ENCODE measurements at places on chromosomes 6 and 20.

DNA sequence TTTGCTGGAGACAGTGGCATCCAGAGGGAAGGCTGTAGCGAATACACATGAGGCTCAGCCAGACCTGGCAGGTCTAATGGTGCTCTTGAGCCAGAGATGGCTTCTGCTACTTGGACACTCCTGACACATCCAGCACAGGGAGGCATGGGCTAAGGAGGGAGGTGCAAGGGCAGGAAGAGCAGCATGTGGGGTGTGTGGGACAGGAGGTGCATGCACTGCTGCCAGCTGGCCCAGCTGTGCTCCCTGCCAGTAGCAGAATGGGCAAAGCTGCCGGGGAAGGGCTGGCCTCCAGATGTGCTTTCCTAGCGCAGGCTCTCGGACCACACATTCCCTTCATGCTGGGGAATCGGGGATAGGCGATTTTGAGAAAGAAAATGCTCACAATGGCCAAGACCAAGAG is 309.2 kb downstream of the CDC5L start:
- no peak for DNase-seq

DNA sequence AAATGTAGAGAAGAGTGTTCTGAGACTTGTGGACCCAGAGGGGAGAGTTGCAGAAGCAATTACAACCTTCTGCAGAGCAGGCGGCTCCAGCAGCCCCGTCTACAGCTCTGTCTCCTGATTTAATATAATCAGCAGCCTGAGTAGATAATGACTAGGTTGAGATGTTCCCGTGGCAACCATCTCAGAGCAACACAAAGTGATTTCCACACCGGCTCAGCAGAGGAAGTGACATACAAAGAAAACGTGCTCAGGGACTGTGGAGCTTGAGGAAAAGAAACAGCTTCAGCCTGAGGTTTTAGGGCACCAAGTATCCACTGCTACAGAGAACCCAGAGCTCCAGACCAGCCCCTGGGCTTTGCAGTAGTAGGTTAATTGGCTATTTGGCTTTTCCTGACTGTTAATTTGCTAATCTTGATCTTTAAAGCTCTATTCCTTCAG is 136.4 kb downstream of the MTFR2 start:
- DNase-seq, result no peak

DNA sequence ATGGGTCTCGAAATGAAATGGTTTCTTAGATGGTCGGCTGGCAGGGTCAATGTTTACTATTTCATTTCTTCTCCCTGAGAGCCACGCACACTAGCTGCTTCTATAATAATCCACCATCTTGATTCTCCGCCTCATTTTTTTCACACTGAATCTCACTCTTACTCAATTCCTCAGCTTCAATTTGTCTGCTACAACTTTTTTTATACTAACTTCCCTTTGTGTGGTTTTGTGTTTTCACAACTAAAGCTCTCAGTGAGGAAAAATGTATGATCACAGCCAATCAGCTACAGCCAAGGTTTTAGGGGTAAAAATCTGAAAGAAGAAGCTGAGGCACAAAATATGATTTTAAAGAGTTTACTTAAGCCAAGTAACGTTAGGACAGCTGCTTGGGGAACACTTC is 1309.4 kb downstream of the EPHA7 start:
- no peak for DNase-seq

- no peak for DNase-seq
Measured at GRCh38 chr6:22057962-22058361, 238.9 kb downstream of the PRL start.

GRCh38 chr6:46925563-46926253 is 4.0 kb upstream of the ADGRF5 start:
- DNase-seq, result no peak

DNA sequence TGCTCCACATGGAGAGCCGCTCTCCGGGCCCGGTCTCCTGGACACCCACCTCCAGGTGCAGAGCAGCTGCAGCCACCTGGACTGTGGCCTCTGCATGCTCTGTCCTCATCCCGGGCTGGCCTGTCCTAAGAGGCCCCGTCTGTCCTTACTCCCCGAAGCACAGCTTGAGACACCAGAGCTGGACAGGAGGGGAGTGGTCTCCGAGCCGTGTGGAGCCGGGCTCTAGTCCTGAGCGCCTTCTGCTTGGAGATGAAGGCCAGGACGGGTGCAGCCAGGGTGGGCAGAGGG is 6.7 kb upstream of the NTSR1 start:
- no peak for DNase-seq

DNA sequence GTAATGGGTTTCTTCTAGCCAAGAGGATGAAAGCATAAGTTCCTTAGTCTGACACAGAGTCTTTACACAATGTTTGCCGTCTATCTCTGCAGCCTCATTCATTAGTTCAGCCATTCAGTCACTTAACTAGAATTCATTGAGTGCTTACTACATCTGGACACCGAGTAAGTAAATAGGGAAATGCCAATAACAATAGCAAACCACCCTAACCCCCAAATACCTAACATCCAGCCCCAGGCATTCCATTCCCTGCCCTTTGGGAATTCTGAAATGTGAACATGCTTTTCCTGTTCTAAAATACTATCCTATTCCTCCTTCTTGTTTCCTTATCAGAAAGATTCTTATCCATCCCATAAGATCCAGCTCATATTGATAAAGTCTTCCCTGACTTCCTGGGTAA is 277.6 kb upstream of the RNF217 start:
- no peak for DNase-seq

DNA sequence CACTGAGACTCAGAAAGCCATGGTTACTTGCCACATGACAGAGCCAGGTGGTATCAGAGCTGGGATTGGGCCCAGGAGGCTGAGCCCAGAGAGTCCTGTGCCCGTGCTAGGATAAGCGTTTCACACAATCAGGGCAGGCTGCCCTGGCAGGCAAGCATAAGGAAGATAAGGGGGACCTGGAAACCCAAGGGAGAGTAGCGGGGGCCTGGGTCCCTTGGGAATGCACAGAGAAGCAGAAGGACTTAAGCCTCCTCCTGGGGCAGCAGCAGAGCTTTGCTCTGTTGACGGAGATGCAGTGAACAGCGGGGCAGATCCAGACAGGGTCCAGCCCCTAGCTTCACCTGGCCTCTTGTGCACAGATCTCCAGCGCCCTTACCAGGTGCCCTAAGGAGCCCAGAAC is 8.7 kb downstream of the TRIB3 start:
- DNase-seq, result no peak

DNA sequence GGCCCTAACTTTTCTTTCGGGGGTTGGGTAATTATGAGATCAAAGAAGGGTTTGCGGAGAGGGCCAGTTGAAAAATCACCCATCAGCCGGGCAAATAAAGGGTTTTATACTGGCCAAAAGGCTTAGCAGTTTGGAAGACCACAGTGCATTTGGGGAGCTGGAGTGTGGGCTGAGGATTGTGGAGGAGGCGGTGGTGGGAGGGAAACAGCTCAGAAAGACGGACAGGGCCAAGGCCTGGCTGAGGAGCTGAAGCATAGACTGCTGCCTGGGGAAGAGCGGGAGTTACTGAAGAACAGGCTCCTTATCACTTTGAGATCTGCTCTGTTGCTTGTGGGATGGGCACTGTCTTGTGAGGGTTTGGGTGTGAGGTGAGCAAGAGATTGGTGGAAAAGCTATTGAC is 144.2 kb downstream of the CARMIL1 start:
- no peak for DNase-seq

GRCh38 chr6:156771761-156772160 is 5.4 kb upstream of the ARID1B start:
- no peak for DNase-seq

DNA sequence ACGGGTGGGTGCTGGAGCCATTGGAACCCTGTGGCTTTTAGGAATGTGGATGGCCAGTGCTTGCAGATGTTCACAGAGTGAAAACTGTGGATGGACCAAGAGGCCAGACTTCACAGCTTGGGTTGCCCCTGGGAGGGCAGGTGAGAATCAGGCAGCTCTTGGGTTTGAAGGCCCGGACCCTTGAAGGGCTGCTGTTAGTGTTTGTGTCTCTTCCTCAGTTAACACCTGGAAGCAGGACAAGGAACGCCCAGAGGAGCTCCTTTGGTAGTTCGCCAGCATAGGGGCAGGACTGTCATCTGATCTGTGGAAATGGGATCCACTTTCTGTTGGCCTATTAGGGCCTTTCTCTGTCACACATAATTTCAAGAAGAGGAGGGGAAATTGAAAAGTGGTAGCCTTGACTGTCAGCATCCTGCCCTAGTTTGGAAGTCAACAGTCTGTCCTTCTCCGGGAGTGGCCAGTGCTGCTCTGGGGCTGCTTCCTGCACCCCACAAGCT is 43.6 kb downstream of the RIOK1 start:
- no peak for DNase-seq

- DNase-seq, result no peak
Measured at GRCh38 chr20:58760856-58761255, 68.3 kb downstream of the NPEPL1 start.

GRCh38 chr6:67331304-67331703 is 1303.8 kb upstream of the ADGRB3 start:
- no peak for DNase-seq

GRCh38 chr20:9412309-9412708 is 102.1 kb upstream of the LAMP5 start:
- no peak for DNase-seq

DNA sequence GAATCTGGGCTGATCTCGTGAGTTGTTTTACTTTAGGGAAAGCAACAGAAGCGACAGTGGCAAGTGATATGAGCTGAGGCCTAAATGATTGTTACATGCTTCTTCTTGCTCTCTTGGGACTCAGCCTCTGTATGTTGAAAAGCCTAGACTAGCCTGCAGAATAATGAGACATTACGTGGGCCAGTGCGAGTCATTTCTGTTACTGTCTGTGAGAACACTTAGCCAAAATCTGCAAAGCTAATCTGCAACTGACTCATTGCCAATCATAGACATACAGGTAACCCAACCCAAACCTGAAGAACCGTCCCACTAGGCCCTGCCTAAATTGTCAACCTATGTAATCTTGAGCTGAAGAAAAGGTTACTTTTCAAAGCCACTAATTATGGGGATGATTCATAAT is 77.4 kb upstream of the F13A1 start:
- DNase-seq, result no peak

DNA sequence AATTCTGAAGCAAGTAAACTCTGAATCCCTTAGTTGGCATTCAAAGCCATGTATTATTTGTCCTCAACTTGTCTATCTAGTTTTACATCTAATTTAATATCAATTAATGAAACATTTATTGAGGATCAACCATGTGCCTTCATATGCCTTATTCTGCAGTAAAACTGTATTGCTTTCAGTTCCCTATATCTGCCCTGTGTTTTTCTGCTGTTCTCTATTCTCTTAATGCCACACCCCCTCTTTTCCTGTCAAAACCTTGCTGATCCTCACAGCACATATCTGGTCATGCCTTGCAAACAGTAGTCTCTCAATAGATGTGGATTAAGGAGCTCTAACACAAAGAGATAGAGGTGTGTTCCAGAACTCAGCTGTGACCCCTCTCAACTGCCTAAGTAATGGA is 2.0 kb downstream of the FIG4 start:
- DNase-seq, result no peak

GRCh38 chr6:166722785-166723184 is 95.7 kb upstream of the RPS6KA2 start:
- no peak for DNase-seq

DNA sequence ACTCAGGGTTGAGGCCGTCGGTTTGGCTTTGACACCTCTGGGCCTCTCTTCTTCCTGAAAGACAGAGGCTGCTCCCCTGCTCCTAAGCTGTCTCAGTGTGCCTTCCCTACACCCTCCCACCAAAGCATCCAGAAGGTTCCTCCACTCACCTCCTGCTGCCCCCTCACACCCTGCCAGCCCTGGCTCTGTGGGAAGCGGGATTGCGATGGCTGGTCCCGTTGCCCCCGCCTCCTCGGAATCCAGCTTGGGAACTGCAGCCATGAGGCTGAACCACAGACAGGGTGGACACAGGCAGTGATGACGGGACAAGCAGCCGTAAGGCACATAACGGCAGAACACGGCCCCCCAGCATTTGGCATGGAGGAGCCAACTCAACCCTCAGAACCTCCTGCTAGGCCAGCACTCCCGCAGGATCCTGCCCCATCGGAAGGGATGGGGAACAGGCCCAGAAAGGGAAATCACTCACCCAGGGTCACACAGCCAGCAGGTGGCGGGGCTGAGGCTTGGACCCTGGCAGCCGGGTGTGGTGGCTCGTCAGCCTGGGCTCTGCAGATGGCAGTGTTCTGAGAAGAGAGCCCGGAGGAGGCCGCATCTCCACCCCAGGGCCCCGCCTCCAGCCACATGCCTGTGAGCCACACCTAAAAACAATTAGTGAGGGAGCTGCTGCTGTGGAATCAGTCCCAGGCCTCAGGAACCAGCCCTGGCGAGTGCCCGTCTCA is 139.6 kb downstream of the PHACTR3 start:
- no peak for DNase-seq

- peak; percentile 61 for DNase-seq
Measured at GRCh38 chr20:53608456-53609452, 15.1 kb upstream of the ZNF217 start.

DNA sequence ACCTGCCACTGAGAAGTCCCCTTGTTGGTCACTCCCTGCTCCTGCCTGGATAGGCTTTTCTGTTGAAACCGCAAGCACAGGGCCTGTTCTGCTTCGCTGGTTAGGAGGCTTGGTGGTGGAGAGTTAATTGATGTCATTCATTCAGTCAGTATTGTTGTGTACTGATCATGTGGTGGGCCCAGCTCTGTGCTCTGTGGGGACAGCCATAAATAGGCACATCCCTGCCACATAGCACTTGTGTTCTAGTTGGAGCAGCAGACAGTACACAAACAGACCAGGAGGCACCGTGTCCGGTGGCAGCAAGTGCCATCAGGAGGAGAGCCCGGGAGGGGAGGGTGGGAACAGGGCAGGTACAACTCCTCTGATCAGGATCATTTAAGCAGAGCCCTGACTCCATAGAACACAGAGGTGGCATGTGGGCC is 155.2 kb upstream of the INSM1 start:
- no peak for DNase-seq

- DNase-seq, result no peak
Measured at GRCh38 chr6:113779656-113780055, 77.5 kb upstream of the MARCKS start.

DNA sequence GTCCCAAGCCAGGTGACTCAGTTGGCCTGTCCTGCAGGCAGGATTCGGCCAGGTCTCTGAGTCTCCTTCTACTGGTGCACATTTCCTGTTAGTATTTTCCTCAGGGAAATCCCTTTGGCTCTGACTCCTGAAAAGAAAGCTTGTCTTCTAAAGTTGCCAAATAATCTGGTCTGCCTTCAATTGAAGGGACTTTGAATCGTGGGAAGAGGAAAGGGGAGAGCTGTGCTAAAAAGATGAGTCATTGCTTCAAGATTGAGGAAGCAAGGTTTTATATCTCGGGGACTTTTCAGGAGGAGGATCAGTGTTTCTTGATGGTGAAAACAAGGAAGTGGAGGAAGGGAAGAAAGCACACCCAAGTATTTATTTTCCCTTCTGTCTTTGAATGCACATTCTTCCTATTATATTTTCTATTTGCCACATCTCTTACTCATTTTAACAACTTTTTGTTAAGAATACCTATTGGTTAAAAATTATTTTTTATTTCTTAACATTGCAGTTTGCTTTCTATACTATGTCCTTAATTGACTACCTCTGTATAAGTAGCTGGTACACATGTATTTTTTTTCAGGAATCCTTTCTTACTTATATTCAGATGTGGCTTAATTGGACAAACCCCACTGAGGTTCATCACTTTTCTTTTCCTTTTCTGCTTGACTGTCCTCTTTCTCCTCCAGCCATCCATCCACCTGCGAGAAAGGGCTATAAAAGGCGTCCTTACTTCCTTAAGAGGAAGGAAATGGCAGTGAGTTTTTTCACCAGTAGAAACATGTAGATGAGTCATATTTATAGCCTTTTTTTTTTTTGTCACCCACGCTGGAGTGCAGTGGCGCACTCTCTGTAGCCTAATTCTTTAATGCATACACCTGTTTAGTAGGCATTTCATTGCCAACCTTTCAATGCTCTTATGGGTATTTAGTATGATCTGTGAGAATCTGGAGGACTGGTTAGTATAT is 15.0 kb upstream of the IFNGR1 start:
- DNase-seq, result peak; percentile 25
